Activated naive CD4-positive, alpha-beta T cell treated with anti-CD3 and anti-CD28 coated beads, Interleukin-2, amount 50 U/mL, for 72 hours (primary cell): ENCODE measurements at places on chromosomes 12 and 14.

- DNase-seq, result no peak
Measured at GRCh38 chr12:91056488-91056887, 1.3 kb downstream of the KERA start.

- no peak for DNase-seq
Measured at GRCh38 chr14:102584871-102585869, 7.3 kb upstream of the RCOR1 start.

DNA sequence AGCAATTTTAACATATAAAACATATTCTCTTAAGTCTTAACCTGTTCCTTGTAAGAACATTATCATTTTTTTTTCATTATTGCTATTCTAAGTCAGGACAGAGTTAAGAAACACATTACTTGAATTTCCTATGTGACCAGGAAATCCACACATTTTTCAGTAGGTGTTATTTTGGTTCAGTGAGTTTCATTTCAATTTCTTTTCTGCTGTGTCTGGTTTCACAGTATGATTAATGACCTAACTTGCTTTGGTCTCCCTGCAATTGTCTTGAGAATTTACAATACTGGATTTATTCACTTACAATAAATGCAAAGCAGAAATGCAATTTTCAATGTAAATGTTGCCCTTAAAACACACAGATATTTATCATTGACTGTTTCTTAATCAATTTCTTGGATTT is 396.9 kb upstream of the TMTC1 start:
- no peak for DNase-seq

DNA sequence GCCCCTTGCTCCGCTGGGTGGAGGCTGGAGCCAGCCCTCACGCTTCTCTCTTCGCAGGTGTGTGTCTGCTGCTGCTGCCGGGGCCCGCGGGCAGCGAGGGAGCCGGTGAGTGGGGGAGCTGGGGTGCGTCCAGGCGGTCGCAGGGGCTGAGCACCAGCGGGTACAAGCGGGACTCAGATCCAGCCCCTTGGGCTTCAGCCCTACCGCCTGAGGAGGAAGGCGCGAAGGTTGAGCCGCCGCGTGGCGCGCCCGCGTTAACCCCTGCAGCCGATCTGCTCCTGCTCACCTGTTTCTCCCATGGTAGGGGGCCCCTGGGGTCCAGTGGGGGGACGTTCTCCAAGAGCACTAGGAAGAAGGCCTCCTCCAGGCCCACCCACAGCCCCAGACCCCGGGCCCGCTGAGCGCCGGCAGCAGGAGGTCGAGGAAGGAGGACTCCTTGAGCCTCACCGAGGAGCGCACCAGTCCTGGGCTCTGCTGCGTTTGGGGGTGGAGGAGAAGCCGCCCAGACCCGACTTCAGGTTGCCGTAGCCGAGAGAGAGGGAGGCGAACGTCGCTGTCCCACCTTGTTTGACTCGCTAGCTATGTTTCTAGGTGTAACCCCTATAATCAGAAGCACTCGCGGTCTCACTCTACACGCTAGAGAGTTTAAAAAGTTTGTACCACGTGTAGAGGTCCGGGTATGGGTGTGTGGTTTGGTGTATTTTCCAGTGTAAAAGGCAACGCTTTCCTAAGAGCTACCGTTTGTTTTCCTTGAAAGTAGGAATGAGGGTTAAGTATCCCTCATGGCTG is 834 bp downstream of the COCH start:
- peak; percentile 12 for DNase-seq

- DNase-seq, result no peak
Measured at GRCh38 chr14:76698631-76699030, 62.6 kb upstream of the VASH1 start.

GRCh38 chr14:56092763-56093162 is 25.4 kb upstream of the PELI2 start:
- DNase-seq, result no peak

- no peak for DNase-seq
Measured at GRCh38 chr12:19338405-19338804, 100.9 kb upstream of the AEBP2 start.

- no peak for DNase-seq
Measured at GRCh38 chr12:9143929-9144729, 28.4 kb upstream of the A2M start.

DNA sequence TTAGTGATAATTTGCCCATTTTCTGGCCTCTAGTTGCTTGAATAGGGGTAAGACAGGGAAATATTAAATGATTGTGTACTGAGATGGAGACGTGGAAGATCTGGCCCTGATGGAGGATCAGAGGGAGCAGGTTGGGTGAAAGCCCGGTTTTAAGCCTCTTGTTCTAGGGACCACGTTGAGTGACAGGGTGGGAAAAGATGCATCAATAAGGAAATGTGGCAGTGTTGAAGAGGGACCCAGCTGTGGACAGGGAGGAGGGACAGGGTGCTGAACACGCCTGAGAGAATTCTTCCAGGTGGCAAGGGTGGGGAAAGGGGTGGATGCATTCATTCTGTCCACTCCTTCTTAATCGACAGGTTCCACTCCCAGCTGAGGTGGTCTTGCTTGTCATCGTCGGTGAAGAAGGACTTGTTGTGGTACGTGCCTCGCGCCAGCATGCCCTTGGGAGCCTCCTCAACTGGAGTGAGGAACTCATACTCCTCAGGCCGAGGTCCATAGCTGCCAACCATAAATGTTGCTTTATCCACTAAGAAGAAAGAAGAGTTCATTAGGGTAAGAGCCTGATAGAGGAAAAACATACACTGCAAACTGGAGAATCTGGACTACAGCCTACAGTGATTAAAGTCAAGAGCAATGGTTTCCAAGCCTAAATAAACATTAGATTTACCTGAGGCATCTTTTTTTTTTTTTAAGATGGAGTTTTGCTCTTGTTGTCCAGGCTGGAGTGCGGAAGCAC is 4.0 kb upstream of the ERP27 start:
- DNase-seq, result no peak

DNA sequence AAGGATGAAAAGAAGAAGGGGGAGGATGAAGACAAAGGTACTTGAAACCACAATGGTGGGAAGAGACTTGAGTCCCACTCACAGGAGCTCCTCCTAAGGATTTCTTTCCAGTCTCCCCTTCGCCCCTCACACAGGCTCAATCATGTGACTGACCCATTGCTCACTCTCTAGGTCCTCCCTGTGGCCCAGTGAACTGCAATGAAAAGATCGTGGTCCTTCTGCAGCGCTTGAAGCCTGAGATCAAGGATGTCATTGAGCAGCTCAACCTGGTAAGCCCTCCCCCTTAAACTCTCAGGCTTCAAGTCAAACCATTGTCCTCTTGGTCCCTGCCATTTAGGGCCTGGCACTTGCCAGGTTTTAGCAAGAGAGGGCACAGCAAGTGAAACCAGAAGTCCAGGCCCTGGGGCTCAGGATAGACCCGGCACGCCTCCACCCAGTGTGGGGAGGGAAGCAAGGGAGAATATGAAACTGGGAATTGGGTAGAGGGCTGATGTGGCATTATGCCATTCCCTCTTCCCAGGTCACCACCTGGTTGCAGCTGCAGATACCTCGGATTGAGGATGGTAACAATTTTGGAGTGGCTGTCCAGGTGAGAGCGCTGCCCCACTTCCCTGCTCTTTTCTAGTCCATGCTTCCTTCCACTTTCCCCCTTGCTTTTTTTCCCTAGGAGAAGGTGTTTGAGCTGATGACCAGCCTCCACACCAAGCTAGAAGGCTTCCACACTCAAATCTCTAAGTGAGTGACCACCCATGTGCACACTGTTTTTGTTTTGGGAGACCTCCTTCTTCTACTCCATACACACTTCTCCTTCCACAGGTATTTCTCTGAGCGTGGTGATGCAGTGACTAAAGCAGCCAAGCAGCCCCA is 1.8 kb downstream of the PSME1 start:
- DNase-seq, result no peak

DNA sequence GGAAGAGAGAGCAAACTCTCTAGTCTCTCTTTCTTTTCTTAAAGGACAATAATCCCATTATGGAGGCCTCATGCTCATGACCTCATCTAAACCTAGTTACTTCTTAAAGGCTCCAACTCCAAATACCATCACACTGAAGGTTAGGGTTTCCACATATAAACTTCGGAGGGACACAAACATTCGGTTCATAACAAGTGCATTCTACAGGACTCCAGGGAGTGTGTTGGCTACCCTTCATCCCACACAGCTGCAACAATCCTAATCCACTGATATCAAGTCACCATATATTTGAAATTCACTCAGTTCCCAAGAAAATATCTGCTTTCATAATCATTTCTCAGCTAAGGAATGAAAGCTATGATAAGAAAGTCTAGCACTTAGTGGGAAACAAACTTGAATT is 265.9 kb upstream of the PLEKHG7 start:
- DNase-seq, result no peak

DNA sequence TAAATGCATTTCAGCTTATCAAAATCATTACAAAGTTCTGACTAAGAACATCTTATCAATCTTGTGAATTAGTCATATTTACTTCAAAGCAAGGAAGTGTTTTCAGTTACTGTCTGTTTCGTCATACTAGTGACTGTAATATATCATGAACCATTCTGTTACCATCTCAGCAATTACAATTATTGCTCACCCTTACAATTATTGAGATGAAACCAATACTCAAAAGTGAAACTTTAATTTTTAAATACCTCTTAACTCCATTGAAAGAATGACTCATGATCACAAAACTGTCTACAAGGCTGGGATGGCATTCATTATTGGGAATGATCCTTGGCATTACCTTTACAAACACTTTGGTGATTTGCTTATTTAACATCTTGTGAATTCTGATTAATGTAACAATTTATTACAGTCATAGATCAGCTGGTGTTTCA is 90.3 kb downstream of the RPS6KA5 start:
- DNase-seq, result no peak

DNA sequence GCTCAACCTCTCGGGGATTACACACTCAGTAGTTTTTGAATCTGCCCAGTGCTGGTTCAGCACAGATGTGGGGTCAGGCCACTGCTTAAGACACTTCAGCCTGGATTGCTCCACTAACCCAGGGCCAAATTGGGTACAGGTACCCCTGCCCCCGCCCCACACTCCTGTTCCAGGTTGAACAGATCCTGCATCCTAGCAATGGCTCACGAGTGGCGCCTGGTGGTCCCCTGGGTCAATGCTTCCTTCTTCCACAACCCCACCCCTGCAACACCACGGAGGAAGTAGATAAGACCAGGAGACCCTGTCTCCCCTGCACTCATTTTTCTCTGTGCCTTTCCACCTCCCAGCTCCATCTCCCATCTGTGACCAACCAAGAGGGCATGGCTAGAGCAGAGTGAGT is 108.4 kb downstream of the ESRRB start:
- DNase-seq, result no peak

GRCh38 chr12:6297170-6297569 is 13.3 kb upstream of the PLEKHG6 start:
- DNase-seq, result no peak

DNA sequence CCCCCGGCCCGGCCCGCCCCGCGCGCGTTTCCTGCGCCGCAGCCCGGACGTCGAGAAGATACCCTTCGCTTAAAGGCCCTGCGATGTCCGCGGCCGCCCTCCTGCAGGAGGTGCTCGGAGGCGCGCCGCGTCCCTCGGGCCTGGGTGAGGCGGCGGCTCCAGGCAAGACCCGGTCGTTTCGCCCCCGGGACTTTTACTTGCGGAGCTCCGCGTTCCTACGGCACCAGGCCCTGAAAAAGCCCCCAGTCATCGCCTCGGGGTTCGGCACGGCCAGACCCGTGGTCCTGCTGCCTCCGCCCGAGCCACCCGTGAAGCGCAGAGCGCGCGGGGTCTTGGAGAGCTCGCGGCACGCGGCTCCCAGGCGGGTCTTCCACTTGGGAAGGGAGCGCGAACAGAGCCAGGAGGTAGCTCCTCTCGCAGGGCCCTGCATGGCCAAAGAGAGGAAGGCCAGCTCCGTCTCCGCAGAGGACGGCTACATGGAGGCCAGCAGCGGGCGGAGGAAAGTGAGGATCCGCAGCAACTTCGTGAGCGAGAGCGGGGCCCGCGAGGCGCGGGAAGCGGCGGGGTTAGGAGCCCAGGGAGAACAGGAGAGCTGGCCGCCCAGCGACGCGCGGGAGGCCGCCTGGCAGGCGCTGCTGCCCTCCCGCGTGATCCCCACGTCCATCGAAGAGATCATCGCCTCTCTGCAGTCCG is 26.9 kb downstream of the TTC6 start:
- no peak for DNase-seq

- no peak for DNase-seq
Measured at GRCh38 chr14:104852280-104852663, 12.8 kb upstream of the CEP170B start.

DNA sequence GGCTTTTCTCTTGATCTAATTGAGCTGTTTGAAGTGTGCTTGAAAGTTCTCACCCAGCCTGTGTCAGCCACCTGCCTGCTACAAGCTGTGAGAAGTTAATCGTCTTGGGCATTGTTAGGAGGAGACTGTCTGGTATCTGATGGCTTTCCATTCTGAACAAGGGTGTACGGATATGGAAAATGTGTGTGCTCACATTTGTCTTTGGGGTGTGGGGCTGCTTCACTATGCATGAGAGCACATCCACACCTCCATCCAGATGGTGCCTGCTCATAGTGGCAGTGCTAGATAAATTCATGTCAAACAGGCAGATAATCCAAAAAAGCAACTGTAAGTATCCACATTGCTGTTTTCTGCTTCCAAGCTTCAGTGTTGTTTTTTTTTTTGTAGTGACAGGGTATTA is 462.2 kb downstream of the DIO2 start:
- DNase-seq, result no peak

GRCh38 chr12:54407183-54407905 is 11.7 kb downstream of the ITGA5 start:
- DNase-seq, result no peak

DNA sequence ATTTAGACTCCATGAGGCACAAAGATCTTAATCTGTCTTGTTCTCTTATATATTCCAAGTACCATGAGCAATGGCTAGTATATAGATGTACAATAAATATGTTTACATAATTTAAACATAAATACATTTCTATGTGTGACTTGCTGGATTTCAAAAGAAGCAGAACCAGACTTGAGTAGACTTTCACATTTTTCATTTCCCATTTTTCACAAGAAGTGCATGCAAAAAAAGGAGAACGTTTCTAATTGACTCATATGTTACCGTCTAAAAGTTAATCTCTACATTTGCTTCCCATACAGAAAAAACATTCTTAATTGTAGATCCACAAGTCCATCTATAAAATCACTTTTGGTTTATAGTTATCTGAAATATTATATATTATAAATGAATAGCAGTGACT is 256.5 kb upstream of the USP15 start:
- DNase-seq, result no peak

- DNase-seq, result no peak
Measured at GRCh38 chr12:25903603-25904245, 54.8 kb upstream of the RASSF8 start.

GRCh38 chr14:67955261-67955660 is 135.7 kb downstream of the RAD51B start:
- DNase-seq, result no peak

- no peak for DNase-seq
Measured at GRCh38 chr12:98469109-98469508, 46.3 kb upstream of the TMPO start.

GRCh38 chr12:104827587-104827986 is 130.5 kb downstream of the SLC41A2 start:
- DNase-seq, result no peak

- DNase-seq, result no peak
Measured at GRCh38 chr12:3532931-3533702, 42.1 kb downstream of the PRMT8 start.

DNA sequence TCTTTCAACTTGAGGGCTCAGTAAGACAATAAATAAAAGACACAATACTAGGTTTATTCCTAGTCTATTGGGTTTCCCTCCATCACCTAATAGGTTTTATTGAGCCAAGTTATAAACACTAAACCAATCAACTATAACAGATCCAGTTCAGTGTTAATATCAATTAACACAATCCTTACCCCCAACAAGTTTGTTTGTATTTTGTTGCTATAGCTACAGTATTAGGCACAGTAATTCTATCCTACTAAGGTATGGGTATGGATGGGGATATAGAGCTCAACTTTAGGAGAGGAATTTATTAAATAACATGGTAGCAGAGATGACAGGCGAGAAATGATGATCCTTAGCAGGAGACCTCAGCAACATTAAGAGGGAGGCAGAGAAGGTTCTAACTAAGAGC is 13.3 kb downstream of the PPP4R3A start:
- DNase-seq, result no peak
